Keratinocyte (primary cell): ENCODE measurements at places on chromosomes 3 and 15. TPM values are rescaled to one million over a fixed set of nuclear protein-coding genes. Genes with fewer than 3 reads are reported as not detected.

The TGM5 gene
- 0.07 to 0.23 TPM in 2 of 3 replicates, not detected in the other for polyA plus RNA-seq

The NMNAT3 gene
- polyA plus RNA-seq = 1.5 to 2.2 TPM (median 1.6 TPM) in 3 replicates

The GOLGA8N gene
- polyA plus RNA-seq = 0.25 to 2.1 TPM (median 0.87 TPM) in 3 replicates

The ARF4 gene
- 236 to 344 TPM (median 277 TPM) in 3 replicates for polyA plus RNA-seq

The SERPINI1 gene
- polyA plus RNA-seq = 2.2 to 5.5 TPM (median 4.2 TPM) in 3 replicates

The FGF12 gene
- 0.84 to 4.1 TPM (median 4.1 TPM) in 3 replicates for polyA plus RNA-seq

The DPPA4 gene
- not detected in 3 replicates for polyA plus RNA-seq

The PLA2G4D gene
- 0.45 to 1.5 TPM (median 0.69 TPM) in 3 replicates for polyA plus RNA-seq

The HTD2 gene
- 10.5 to 12.5 TPM (median 11.2 TPM) in 3 replicates for polyA plus RNA-seq

The CKMT1B gene
- 59.4 to 64.8 TPM (median 63.9 TPM) in 3 replicates for polyA plus RNA-seq

The MITF gene
- polyA plus RNA-seq = 2.7 to 5.8 TPM (median 2.9 TPM) in 3 replicates

The GRK7 gene
- polyA plus RNA-seq = not detected in 3 replicates

The PRSS50 gene
- not detected in 3 replicates for polyA plus RNA-seq

The FSD2 gene
- not detected in 3 replicates for polyA plus RNA-seq

The BUB1B gene
- 3.3 to 19.7 TPM (median 9.3 TPM) in 3 replicates for polyA plus RNA-seq

The NBEAL2 gene
- polyA plus RNA-seq = 22.8 to 48.7 TPM (median 28.7 TPM) in 3 replicates

The EPHA6 gene
- not detected in 3 replicates for polyA plus RNA-seq

The CCR8 gene
- not detected in 3 replicates for polyA plus RNA-seq

The FBXL22 gene
- 0.04 TPM in 2 of 3 replicates, not detected in the other for polyA plus RNA-seq

The UTS2B gene
- polyA plus RNA-seq = not detected in 3 replicates

The NR2E3 gene
- polyA plus RNA-seq = 0.18 to 0.46 TPM (median 0.18 TPM) in 3 replicates

The GOLGA8G gene
- polyA plus RNA-seq = not detected in 3 replicates

The RASGRF1 gene
- polyA plus RNA-seq = 0.03 to 0.23 TPM (median 0.08 TPM) in 3 replicates

The PLD1 gene
- polyA plus RNA-seq = 8.1 to 18.1 TPM (median 14.7 TPM) in 3 replicates

The ITIH3 gene
- polyA plus RNA-seq = not detected in 3 replicates

The HGD gene
- polyA plus RNA-seq = 0.02 to 0.30 TPM in 2 of 3 replicates, not detected in the other

The NOX5 gene
- 0.09 to 0.18 TPM (median 0.16 TPM) in 3 replicates for polyA plus RNA-seq

The CADPS gene
- polyA plus RNA-seq = not detected in 3 replicates

The PYDC2 gene
- not detected in 3 replicates for polyA plus RNA-seq

The CDHR4 gene
- 0.19 TPM in 1 of 3 replicates, not detected in the others for polyA plus RNA-seq

The CLDN18 gene
- polyA plus RNA-seq = not detected in 3 replicates

The ANKRD34C gene
- not detected in 3 replicates for polyA plus RNA-seq

The DNAH12 gene
- 0.10 TPM in 1 of 3 replicates, not detected in the others for polyA plus RNA-seq

The LRIG1 gene
- 6.8 to 18.5 TPM (median 17.2 TPM) in 3 replicates for polyA plus RNA-seq
